ENCODE measurements at places on chromosomes 7 and 10.

GRCh38 chr10:15035385-15036301 lies 8.1 kb upstream of the OLAH start:
- DNase-seq = peak; percentile 59

DNA sequence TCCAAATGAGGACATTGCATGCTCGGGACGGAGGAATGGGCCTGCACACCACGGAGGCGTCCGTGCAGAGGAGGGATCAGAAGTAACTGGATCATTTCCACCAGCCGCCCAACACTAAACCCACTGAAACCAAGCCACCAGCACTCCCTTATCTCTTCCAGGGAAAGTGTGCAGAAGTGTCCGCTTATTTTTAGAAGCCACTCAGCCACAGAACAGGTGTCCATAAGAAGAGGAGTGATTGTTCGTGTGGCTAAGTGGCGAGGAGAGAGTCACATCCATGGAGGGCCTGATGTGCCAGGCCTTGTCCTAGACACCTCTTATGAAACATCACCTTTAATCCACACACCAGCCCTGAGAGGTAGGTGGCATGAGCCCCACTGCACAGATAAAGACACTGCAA lies 407.9 kb upstream of the NPVF start:
- no peak for DNase-seq

DNA sequence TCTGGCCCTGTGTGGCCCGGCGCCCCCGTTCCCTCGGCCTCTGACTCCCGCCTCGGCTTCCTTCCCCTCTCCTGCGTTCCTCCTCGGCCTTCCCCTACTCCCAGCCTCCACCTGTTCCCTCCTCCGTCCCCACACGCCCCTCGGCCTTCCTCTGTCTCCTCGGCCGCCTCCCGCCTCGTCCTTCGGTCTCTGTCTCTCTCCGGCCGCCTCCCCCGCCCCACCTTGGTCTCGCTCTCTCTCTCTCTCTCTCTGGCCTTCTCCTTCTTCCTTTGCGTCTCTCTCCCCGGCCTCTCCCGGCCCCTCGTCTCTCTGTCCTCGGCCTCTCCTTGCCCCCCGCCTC lies 588 bp downstream of the GET4 start:
- DNase-seq = no peak

GRCh38 chr7:89680161-89680560 lies 474.1 kb upstream of the STEAP1 start:
- DNase-seq = peak; percentile 1

DNA sequence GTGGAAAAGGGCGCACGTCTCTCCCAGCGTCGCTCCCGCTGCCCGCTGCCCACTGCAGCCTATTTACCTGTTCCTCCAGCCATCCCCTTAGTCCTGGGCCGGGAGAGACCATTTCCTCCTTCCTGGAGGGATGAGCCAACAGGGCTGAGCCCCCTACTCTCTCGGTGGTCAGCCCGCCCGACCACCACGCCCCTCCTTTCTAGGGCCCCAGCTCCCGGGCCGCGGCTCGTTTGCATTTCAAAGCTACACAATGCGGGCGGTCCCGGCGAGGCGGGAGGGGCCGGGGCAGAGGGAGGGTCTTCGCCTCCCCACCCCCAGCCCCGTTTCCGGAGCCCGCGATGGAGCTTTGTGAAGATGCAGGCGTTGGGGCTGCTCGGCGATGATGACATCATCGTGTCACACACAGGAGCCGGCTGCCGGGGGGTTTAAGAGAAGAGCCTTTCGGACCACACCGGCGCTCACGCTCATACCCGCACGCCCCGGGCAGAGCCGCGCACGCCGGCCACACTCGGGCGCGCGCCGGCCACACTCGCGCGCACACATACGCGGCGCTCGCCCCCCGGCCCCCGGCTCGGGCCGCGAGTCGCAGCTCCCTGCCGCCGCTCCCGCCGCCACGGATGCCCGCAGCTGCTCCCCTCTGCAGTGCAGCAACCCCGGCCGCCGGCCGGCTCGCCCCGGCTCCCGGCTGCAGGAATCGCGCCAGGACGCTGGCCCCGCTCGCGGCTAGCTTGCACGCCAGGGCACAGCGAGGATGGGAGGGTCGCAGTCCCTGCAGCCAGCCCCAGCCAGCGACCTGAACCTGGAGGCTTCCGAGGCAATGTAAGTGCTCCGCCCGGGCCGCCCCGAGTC lies 107.7 kb upstream of the BTBD16 start:
- no peak for DNase-seq

DNA sequence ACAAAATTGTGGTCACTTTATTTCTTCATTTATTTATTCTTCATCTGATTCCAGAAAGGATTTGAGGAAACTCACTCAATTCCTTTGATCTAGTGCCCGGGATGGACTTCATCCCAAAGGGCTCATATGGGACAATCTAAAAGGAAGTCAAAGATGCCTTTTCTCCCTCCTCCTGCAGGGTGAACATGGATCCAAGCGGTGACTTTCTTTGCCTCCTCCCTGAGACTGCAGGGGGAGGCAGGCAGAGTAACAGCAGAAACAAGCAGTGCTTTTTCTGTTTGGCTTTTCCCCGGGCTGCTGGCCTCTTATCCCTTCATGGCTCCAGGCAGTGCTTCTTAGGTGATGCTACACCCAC lies 10.0 kb upstream of the DNMBP start:
- DNase-seq = no peak

DNA sequence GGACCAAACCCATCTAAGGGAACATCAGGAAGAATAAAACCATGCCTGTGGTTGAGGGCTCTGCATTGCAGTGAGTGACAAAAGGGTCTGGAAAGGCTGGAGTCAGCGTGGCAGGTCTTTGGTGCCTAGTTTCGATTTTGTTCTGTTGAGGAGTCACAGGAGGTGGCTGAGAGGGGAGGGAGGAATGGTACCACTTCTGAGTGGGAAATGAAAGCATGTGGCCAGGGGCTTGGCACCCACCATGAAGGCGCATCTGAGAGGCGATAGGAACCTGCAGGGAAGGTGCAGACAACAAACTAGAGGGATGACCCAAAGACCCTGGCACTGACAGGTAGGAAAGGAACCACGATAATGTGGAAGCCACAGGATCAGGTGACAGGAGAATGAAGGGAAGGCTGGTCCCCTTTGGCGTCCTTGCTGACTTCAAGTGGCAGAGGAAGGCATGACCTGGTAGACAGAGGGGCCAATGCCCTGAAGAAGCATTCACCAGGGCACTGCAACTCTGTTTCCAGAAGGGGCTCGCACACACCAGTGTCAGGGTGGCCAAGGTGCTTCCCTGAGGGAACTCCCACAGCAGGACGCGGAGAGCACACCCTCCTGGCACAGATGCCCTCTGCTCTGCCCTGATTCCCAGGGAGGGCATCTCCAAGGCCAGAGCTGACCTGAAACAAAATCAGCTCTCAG lies 41.7 kb downstream of the HIPK2 start:
- no peak for DNase-seq

DNA sequence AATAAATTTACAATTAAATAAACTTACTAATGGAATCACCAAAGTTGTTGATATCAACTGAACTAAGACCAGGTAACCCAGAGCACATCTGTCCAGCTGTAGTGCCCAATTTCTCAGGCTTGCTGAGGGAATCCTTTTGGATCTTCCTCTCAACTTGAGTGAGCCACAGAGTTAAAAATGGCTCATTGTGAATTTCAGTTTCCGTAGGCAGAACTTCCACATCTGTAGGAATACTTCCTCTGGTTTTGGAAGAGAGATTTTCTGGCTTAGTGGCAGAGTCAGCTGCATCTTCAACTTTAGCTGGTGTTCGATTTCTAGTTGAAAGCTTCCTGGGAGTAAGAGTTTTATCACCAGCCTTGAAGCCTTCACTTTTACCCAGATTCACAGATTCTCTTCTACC lies 11.3 kb downstream of the MKI67 start:
- DNase-seq = no peak

- no peak for DNase-seq
Observed at GRCh38 chr10:97999066-97999922, 31.1 kb downstream of the CRTAC1 start.

GRCh38 chr10:129771991-129772431 lies 192.1 kb downstream of the EBF3 start:
- no peak for DNase-seq

GRCh38 chr10:19628767-19629560 lies 187.3 kb upstream of the PLXDC2 start:
- DNase-seq = peak; percentile 41

DNA sequence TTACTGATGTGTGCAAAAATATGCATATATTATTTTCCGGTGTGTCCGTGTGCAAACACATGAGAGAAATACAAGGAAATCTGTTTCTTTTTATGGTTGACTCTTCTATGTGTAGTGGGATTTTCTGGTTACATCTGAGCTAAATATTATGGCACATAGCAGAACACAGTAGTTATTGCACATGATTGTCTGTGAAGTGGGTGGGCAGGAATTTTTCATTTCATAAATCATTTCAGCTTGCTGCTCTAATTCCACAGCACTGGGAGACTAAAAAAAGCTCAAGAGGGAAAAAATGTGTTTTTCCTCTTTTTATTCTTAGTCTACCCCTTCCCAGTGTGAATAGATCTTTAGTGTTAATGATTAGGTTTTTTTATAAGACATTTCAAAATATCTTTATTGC lies 197.9 kb downstream of the MBL2 start:
- peak; percentile 68 for DNase-seq

DNA sequence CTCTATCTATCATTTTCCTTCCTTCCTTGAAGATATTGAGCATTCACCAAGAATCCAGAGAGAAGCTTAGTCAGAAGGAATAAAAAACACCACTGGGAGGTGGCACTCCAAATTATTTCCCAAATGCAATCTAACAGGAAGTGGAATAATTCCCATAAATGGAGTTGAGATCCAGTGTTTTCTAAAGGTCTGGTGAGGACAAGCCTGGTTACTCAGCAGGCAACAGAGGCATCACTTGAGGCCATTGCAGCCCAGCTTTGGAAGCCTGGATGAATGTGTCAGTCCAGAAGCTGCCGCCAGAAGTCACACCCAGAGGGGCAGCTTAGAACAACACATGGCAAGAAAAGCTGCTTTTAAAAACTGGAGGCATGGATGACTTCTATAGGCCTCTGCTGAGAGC lies 288.9 kb upstream of the KLF6 start:
- peak; percentile 87 for DNase-seq

- DNase-seq = peak; percentile 22
Observed at GRCh38 chr7:7183061-7183837, 905 bp downstream of the C1GALT1 start.

DNA sequence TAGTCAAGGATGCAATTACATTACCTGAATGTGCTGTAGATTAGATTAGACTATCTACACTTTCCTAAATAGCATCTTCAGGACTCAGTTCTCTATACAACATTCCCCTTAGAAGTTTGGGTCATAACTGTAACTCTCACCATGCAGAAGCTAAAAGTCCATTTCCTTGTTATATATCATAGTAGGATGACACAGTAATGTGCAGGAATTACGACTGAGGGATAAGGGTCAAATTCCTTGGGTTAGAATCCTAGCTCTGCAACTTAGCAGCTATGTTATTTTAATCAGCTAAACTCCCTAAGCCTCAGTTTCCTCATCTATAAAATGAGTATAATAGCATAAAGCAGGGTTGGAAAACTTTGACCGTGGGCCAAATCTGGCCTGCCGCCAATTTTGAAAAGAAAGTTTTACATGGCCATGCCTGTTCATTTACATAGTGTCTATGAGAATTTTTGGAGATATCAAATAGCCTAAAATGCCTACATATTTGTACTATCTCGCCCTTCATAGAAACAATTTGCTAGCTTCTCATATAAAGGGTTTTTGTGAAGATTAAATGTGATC lies 14.8 kb downstream of the NRCAM start:
- no peak for DNase-seq

DNA sequence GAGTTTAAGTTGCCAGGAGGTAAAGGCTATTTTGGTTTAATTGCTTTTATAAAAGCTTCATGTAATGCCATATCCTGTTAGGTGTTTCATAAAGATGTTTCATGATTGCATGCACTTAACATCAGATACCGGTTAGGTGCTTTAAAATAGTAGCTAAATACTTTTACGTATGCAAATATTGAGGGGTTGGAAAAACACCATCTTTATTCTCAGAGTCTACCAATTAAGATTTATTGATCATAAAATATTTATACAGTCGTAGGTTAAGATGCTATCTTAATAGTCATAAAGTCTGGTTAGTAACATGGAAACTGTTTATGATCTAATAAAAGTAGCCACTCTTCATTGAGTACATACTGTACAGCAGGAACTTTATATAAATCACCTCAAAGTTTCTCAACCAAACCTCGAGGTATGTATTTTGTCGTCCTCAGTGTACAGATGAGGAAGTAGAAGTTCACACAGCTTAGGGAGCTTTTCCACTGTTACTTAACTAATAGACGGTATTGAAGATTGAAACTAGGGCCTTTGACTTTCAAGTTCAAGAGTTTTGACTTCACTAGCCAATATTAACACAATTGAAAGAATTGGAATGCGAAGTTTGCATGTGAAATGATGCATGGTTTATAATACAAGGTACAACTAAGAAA lies 897.1 kb downstream of the GATA3 start:
- no peak for DNase-seq

- peak; percentile 81 for DNase-seq
Observed at GRCh38 chr7:43220250-43220649, 107.8 kb downstream of the HECW1 start.

DNA sequence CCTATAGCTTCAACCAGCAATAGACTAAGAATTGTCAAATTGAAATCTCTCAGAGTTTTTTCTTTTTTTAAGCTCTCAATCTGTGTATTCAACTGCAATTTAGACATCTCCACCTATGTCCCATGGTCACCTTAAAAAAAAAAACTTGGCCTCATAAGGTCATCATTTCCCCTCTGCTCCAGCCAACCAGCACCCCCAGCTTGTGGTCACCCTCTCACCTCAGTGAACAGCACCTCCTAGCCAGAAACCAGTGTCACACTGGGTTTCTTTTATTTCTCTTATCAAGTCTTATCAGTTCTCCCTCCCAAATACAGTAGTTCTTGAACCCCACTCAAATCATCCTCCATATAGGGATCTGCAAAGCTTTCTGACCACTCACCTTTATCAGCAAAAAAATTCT lies 4.0 kb downstream of the ITGB1 start:
- DNase-seq = no peak

- DNase-seq = no peak
Observed at GRCh38 chr10:759898-760477, 70.5 kb upstream of the DIP2C start.

- DNase-seq = peak; percentile 96
Observed at GRCh38 chr10:97425964-97426775, at the start of gene PGAM1. PGAM1 (plus strand) TSS chr10:97426191; CDS start chr10:97426308, 117 bp downstream.

GRCh38 chr7:95411036-95411435 lies 14.9 kb upstream of the PON3 start:
- peak; percentile 32 for DNase-seq

- DNase-seq = peak; percentile 67
Observed at GRCh38 chr7:69780379-69780778, 182.1 kb downstream of the AUTS2 start.

DNA sequence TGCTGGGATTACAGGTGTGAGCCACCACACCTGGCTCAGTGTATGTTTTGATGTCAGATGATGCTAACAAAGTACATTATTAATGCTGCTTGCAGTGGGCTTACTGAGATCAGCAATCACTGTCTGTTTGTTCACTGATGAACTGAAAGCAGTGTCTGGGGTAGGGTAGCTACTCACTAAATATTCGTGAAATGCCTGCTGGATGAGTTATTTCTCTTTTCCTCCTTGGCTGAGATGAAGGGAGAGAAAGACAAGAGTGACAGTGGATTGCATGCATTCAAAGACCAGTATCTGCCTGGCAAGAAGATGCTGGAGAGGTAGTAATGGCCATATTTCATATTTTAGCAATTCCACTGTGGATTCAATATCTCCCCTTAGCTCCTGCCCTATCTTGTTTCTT lies 32.3 kb downstream of the FAM107B start:
- DNase-seq = no peak

GRCh38 chr10:98921316-98921715 lies 314.3 kb downstream of the HPSE2 start:
- DNase-seq = no peak
